ENCODE measurements at places on chromosomes 2 and 18.

DNA sequence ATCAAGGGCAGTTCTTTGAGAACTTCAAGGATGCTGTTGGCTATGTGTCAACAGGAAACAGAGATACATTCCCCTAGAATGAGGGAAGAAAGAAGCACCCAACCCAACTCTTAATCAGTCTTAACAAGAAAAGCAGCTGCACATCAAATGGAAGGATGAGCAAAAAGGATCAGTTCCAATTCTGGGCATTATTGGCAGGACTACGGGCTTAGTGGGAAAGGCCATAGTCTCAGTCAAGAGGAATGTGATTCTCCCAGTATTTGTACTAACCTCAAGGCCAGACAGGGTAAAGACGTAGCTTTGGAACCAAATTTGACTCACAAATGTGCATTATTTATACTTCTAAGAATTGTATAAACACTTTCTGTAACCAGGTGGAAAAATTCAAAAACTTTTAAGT is 18.2 kb downstream of the BMP10 start:
- no peak for DNase-seq

DNA sequence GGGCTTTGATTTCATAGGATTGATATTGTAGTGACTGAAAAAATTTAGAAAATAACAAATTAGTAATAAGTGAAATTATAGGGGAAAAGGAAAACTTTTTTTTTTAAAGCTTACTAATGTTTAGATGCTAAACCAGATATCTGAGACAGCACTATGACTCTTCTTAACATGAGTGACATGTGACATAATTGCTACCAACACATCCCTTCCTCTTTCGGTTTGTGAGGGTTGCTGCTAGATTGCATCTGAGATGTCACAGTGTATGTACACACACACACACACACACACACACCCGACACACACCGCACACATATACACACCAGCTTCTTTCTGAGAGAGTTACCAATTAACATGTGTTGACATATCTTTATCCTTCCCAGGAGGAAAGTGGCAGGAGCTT is 18.0 kb downstream of the RAPGEF4 start:
- DNase-seq: no peak

DNA sequence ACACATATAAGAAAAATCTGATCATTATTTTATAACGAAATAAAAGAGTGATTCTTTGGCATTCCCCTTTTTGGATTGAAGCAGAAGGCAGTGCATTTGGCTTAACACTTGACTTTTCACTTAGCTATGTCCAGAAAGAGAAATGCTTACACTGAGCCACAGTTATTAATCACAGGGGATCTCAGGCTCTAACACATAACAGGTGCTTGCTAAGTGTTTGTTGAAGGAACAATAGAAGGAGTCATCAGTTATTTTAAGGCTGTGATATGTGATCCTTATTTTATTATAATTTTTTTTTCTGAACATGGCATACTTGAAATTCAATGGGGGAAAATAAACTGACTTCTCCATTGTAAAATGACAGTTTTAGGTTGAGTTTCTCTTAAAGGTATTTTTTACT is 209.5 kb downstream of the UBE2E3 start:
- DNase-seq: no peak

- DNase-seq: no peak
Observed at GRCh38 chr18:79934311-79935097, 16.9 kb downstream of the SLC66A2 start.

GRCh38 chr18:1094409-1094808 is 189.7 kb downstream of the ADCYAP1 start:
- DNase-seq: no peak

DNA sequence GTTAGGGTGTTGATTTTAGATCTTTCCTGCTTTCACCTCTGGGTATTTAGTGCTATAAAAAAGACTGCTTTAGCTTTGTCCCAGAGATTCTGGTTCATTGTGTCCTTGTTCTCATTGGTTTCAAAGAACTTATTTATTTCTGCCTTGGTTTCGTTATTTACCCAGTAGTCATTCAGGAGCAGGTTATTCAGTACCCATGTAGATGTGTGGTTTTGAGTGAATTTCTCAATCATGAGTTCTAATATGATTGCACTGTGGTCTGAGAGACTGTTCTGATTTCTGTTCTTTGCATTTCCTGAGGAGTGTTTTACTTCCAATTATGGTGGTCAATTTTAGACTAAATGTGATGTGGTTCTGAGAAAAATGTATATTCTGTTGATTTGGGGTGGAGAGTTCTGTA is 167.1 kb upstream of the KYNU start:
- no peak for DNase-seq

GRCh38 chr18:59270689-59271257 is 2.5 kb downstream of the RAX start:
- DNase-seq: no peak

- no peak for DNase-seq
Observed at GRCh38 chr2:150482667-150483400, 4.6 kb downstream of the RND3 start.

GRCh38 chr2:205627085-205627484 is 55.2 kb upstream of the NRP2 start:
- DNase-seq: no peak

DNA sequence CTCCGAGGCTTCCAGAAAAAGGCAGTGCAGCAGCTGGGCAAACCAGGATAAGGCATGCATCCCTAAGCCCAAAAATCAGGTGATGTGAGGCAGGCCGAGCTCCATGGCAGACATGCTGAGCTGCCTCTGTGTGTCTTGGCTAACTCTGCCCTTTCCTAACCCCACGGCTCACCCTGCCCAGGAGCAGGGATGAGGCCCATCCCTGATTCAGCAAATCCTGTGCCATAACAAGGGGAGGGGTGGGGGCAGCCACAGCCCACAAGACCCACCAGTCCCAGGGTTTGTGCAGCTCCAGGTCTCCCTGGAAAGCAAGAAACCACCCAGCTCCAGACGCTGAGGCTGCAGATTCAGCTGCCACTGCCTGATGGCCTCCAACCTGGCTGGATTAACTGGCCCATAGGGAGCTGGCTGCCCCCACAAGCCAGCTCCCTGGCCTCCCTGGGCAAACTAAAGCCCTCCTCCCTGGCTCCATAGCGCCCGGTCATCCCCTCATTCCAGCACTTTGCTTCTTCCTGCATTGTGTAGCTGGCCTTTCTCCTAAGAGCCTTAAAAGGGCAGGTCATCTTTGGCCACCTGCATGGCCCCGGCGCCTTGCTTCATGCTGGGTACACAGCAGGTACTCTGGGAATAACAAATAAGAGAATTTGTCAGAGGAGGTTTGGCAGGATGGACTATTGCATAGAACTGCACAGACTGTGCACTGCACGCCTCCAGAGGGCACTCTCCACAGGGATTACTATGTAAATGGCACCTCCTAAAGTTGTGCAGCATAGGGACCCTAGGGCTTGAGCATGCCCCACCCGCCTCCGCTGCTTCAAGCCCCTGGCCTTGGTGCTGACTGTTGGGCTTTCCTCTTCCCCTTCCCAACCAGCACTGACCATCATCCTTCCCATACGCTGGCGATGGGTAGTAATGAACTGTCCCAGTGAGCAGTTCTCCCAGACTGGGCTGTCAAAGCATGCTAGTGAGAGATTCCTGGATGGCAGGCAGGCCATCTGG is 10.7 kb downstream of the STEAP3 start:
- no peak for DNase-seq

DNA sequence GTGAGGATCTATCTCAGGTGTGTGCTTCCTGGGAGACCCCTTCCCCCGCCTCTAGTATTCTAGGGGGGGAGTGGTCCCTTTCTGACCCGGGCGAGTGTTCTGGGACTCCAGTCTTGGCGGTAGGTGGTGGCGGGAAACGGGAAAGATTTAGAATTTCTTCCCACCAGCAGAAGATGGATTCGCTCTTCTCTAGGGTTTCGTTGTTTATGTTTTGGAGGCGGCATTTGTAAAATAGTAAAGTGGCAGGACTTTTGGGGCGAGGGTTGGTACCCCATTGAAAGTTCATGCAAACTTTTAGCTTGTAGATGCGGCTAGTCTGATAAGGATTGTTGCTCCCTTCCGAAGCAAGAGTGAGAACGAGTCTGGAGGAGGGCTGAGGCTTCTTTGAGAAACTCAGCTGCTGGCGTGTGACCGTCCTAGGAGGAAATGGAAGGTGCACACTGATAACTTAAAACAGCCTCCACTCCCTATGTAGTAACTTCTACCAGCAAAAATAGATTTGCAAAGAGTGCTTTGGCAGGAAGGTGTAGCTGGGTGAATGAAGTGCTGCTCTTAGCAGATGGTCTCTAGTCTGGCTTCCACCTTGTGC is 412 bp downstream of the GPD2 start:
- DNase-seq: no peak

GRCh38 chr2:60553495-60554073 is at the start of gene BCL11A:
TSS of gene BCL11A (minus strand) at chr2:60553654. CDS start at chr2:60553270, 384 bp downstream.
- no peak for DNase-seq

- DNase-seq: no peak
Observed at GRCh38 chr2:52288596-52288995, 1256.7 kb upstream of the NRXN1 start.

- no peak for DNase-seq
Observed at GRCh38 chr2:86027922-86028765, 77.5 kb downstream of the POLR1A start.

- no peak for DNase-seq
Observed at GRCh38 chr2:84132370-84132769, 326.7 kb downstream of the SUCLG1 start.

GRCh38 chr18:3219631-3220335 is at the start of gene MYOM1:
TSS of gene MYOM1 (minus strand) at chr18:3219968. CDS start at chr18:3215223, 4,745 bp downstream.
- DNase-seq: no peak

- no peak for DNase-seq
Observed at GRCh38 chr2:82508702-82509101, 1950.4 kb downstream of the SUCLG1 start.

DNA sequence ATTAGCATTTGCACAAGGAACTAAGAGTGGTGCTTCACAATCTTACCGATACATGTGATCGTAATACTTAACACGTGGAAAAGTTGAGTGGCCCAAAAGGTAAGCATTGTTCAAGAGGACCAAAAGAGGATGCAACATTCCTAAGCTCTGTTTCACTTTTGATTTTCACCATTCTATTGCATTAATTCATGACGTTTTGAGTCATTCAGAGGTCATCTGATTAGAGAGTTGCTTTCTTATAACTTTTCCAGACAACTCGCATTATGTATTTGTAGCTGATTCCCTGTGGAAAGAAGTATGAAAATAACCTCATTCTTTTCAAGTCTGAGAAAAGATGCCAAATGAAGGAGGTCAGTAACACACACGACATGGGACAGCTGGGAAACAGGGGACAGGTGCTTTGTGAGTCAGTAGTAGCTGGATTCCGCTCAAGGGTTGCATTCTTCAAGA is 344.4 kb downstream of the RND3 start:
- no peak for DNase-seq

- DNase-seq: no peak
Observed at GRCh38 chr2:7621018-7621814, 704.0 kb downstream of the RNF144A start.

DNA sequence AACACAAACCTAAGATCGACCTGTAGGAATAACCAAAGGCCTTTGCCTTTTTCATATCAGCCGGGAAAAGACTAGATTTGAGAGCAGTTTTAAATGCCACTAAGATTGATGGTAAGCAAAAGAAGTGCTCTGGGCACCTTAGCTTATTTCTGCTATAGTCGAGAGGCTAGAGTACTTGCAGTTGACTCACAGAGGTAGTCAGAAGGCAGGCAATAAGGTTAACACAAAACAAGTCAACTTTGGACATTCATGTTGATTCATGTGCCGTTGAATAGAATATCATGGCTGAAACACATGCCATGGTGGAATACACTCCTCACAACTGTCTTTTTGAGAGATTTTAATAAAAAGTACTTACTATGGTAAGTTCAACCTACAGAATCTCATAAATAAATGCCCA is 507.6 kb downstream of the ZEB2 start:
- no peak for DNase-seq

GRCh38 chr2:108409768-108410167 is 32.0 kb downstream of the SULT1C4 start:
- DNase-seq: no peak

DNA sequence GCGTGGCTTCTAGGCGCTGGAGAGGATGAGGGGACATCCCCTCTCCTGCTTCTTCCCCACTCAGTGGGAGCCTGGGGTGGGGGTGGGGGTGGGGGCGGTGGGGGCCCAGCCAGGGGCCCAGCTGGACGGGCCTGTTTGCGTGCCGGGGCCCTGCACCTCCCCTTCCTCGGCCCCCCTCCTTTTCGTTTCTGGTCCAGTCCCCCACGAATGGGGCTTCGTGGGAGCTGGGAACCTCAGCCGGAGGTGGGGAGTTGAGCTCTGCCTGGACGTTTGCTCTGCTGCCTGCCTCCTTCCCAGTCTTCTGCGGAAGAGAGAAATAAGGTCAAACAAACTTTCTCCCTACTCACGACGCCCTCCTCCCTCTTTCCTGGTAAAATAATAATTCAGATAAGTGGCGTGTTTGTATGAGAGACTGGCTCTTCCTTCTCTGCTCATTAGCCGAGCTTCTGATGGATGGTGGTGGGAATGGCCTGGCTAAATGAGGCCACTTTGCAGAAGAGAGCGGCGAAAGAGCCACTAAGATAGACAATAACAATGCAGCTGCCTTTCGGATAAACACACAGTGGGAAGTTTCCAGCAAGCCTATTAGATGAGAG is 782 bp downstream of the MTA3 start:
- no peak for DNase-seq

DNA sequence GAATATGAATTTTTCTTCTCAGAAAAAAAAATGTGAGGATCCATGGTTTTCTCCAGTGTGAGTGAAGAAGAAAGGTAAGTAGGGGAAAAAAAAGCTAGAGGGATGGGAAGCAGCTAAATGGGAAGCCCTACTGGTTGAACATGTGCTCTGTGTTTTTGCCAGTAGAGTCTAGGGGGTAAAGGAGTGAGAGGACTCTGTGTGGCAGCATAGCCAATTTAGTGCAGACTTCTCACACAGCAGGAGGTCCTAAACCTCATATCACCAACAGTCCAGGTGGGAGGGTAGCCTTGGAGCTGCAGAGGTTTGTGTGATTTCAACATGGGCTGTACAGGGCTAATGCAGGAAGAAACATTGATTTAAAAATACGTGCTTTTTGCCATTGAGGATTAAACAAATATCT is 334.5 kb upstream of the SPHKAP start:
- no peak for DNase-seq

GRCh38 chr2:144256996-144257707 is 262.8 kb downstream of the ZEB2 start:
- no peak for DNase-seq

- DNase-seq: no peak
Observed at GRCh38 chr2:213148572-213149261, 2.7 kb downstream of the IKZF2 start.

GRCh38 chr2:85019121-85019520 is 48.2 kb downstream of the KCMF1 start:
- no peak for DNase-seq

DNA sequence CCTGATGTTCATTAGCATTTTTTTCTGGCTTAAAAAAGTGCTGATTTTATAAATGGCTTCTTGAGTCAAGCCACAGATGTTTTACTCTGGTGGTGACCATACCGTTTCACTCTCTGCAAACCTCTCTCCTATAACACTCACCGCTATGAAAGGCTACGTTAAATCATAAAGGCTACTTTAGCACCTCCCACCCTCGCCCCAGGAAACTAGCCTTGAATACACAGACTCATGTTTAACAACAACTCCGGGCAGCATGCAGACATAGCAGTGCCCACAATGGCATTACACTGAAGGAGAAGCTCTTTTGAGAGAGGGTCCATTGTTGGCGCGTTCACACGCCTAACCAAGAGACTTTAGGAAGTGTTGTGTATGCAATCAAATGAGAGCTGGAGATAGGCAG is 5.6 kb downstream of the MYT1L start:
- DNase-seq: no peak

- DNase-seq: no peak
Observed at GRCh38 chr18:40789286-40789685, 1165.7 kb upstream of the PIK3C3 start.

- no peak for DNase-seq
Observed at GRCh38 chr2:101281482-101281881, 27.0 kb downstream of the RNF149 start.

Measured in stimulated activated CD4-positive, alpha-beta T cell treated with anti-CD3 and anti-CD28 coated beads, TNF-alpha, amount 100 ng/mL, for 1 hour (primary cell).